ENCODE measurements at places on chromosomes 2 and 18.

DNA sequence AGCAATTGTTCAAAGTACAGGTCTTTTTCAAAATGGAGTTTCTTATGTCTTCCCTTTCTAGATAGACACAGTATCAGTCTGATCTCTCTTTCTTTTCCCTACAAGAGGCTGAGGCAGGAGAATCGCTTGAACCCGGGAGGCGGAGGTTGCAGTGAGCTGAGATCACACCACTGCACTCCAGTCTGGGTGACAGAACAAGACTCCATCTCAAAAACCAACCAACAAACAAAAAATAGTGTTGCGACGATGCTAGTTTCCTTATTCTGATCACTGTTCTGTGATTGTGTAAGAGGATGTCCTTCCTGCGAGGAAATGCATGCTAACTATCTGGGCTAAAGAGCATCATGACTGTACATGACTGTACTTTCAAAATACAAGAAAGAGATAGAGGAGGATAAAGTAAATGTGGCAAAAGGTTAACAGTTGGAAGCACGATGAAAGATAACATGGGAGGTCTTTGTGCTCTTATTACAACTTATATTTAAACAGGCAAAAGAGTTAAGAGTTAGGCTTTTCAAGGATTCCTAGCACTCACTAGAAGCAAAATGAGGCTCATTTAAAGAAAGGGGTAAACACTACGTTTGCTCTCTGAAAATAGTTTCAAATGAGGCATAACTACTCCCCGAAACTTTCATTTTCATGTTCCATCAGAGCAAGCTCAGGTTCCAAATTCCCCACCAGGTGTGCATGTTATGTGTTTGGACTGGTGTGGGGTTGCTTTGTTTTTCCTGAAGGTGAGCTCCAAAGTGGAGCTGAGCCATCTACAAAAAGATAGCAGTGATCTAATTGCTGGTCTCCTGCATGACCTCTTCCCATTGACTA, 23.8 kb downstream of the SOWAHC start:
- DNase-seq = no peak

DNA sequence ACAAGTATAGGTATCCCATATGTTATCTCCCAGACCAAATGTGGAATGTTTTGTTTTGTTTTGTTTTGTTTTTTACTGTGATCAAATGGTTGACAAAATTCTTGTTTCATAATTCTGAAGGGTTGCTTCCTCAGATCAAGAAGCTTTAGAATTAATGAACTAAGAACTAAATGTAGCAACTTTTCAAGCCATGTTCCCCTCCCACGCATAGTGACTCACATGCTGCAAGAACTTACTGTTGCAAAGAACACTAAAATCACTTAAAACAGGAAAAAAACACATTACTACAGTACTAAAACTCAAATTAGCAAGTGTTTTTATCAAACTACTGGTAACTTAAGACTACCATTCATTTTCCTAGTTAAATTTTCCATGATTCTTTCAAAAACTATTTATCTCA, 30.6 kb downstream of the HNRNPLL start:
- DNase-seq = no peak

- DNase-seq = no peak
Measured at GRCh38 chr2:85840091-85840490, 48.7 kb downstream of the ST3GAL5 start.

- no peak for DNase-seq
Measured at GRCh38 chr2:11013196-11013595, 101.5 kb downstream of the KCNF1 start.

DNA sequence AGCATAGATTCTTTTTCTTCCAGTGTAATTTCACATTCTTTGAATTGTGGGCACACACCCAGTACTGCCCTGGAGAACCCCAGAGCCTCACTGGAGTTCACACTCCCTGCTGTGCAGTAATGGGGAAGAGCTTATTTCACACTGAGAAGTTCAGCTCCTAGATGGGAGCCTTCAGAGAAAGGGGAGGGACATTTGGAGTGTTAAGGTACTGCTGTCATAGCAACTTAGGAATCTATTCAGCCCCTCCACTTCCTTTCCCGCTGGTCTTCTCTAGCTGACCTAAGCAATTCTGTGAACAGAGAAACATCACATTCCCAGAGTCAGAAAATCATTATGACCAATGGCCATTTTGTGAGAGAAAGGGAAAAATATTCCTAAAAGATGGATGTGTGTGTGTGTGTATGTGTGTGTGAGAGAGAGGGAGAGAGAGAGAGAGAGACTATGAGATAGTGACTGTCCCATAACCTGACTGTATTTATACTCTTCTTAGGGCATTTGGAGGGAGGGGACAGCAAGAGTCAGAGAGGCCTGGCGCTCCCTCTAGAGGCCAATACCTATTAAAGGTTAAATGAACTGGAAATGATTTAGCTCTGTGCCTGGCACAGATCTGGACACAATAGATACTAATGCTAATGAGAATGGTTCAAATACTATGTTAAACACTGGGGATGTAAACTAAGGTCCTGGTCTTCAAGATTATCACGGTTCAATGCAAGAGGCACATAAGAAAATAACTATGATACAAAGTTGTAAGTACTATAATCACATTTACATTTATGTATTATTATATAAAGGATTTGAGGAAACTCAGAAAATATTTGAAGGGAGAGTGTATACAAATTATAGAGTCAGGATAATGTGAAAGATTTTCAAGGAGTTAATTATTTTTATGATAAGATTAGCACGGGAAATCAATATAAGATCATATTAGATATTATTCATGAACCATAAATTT, 41.5 kb upstream of the RPE start:
- DNase-seq = no peak

DNA sequence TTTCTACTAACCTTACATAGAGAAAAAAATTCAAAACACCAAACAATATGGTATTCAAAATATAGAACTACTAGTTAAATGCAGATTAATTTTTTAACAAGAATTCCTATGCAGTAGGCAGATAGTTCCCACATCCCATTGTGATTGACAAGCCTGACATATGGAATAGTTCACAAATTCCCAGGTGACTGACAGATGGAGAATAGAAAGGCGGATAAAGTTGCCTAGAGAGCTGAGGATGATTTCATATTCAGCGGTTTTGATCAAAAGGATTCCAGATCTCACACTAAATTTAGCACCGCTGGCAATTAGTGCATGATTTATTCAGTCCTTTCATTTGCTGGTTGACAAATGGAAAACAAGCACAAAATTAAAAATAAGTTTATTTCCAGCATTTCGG, 733.7 kb upstream of the POU3F3 start:
- DNase-seq = no peak

GRCh38 chr2:43889416-43889815, 50.6 kb downstream of the ABCG8 start:
- no peak for DNase-seq

- DNase-seq = no peak
Measured at GRCh38 chr2:167595839-167596471, 651.4 kb downstream of the STK39 start.

- no peak for DNase-seq
Measured at GRCh38 chr2:177942731-177943130, 129.8 kb downstream of the PDE11A start.

GRCh38 chr2:79702905-79703304, 190.1 kb downstream of the CTNNA2 start:
- no peak for DNase-seq

DNA sequence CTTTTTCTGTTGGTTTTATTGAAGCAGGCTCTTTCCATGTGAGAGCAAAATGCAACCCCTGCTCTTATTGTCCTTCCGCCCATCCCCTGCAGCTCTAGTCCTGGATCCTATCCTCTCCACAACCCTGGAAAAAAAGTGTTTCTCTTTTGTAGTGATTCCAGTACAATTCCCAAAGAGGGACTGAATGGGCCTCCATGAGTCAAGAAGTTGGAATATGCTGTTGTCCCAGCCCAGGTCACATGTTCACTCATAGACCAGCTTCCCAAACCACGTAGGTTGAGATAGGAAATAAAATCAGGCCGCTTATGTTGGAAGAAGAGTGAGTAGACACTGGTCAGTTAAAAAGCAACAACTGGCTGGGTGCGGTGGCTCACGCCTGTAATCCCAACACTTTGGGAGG, 39.4 kb downstream of the CPO start:
- DNase-seq = no peak

GRCh38 chr2:10267036-10267435, 35.7 kb upstream of the HPCAL1 start:
- DNase-seq = no peak

GRCh38 chr2:407630-408029, 119.7 kb upstream of the ALKAL2 start:
- no peak for DNase-seq

DNA sequence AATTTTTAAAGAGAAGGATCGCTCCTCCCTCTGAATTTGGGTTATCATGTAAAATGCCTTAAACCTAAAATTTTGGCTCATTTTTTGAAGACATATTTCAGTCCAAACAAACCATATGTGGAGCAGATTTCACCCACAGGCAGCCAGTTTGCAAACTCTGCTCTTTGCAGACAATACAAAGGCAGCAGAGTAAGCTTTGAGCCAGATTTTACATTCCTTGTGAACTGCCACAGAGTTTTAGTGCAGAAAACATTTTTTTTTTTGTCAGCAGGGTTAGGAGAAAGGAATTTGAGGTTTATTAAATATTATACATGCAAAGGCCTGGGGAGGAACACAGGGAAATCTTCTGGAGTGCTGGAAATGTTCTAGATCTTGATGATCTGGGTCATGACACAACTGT, 171.9 kb upstream of the FN1 start:
- no peak for DNase-seq

DNA sequence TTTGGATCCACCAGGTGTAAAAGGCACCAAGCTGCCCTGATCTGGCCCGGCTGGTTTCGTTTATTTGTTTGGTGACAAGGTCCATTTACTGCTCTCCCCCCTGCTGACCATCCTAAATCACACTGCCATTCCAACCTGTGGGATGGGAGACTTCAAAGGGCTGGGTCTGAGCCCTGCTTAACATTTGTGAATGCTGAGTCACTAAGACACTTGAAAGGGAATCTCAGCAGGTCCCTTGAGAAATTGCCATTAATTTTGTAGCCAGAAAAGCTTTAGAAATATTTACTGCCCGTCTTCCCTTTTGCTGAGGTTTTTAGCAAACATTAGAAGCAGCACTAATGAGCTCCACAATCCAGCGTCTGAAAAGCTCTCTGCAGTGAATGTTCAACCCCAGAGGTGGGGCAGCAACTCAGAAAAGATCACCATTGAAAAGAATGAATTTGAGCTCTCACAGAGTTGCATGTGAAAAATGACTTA, 133.8 kb downstream of the ARL4C start:
- DNase-seq = no peak

Data from GOT3 (cell line).